ENCODE measurements at places on chromosomes 13 and 19. TPM values are rescaled to one million over a fixed set of nuclear protein-coding genes. Genes with fewer than 3 reads are reported as not detected.

GRCh38 chr19:51777570-51778462 is 16.8 kb downstream of the FPR2 start:
- DNase-seq: peak; percentile 34

- no peak for DNase-seq
Measured at GRCh38 chr13:20833900-20834679, 60.3 kb upstream of the EEF1AKMT1 start.

YIPF2 gene
- 24.7 TPM for total RNA-seq

TMEM221 gene
- total RNA-seq: not detected

KLK12 gene
- not detected for total RNA-seq

LILRB3 gene
- total RNA-seq: 0.74 TPM

MADCAM1 gene
- 0.44 TPM for total RNA-seq

- no peak for DNase-seq
Measured at GRCh38 chr19:40294560-40294959, 9.4 kb upstream of the AKT2 start.

DNA sequence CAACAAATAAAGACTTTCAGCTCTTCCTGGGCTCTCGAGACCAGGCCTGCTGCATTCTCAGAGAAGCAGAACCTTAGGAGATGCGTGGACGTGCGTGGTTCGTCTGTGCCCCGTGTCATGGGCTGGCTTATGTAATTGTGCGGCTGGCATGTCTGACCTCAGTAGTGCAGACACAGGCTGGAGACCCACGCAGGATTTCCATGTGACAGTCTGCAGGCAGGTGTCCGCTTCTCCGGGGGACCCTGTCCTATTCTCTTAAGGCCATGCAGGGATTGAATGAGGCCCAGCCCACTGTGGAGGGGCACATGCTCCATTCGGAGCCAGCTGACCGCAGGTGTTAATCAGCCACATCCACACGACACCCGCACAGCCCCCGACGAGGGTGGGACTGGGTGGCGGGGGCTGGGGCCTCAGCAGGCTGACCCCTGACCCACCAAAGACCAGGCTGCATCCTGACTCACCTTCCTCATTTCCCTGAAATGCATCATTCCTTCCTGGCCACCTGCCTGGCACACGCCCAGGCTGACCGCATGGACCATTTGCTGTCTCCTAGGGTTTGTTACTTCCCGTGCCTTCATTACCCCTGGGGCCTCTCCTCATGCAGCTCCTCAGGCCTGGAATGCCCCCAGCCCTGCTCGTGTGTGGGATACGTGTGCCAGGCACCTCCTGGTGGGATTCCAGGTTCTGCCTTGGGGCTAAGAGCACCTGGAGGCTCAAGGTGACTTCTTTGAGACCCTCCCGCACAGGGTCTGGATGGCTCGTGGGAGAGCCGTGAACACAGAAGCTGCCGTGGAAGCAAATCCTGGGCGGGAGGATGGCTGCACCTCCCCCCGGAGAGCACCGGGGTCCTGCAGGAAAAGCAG is 10.7 kb upstream of the MCF2L start:
- DNase-seq: no peak

- no peak for DNase-seq
Measured at GRCh38 chr13:110949628-110950027, 34.8 kb upstream of the ANKRD10 start.

DNA sequence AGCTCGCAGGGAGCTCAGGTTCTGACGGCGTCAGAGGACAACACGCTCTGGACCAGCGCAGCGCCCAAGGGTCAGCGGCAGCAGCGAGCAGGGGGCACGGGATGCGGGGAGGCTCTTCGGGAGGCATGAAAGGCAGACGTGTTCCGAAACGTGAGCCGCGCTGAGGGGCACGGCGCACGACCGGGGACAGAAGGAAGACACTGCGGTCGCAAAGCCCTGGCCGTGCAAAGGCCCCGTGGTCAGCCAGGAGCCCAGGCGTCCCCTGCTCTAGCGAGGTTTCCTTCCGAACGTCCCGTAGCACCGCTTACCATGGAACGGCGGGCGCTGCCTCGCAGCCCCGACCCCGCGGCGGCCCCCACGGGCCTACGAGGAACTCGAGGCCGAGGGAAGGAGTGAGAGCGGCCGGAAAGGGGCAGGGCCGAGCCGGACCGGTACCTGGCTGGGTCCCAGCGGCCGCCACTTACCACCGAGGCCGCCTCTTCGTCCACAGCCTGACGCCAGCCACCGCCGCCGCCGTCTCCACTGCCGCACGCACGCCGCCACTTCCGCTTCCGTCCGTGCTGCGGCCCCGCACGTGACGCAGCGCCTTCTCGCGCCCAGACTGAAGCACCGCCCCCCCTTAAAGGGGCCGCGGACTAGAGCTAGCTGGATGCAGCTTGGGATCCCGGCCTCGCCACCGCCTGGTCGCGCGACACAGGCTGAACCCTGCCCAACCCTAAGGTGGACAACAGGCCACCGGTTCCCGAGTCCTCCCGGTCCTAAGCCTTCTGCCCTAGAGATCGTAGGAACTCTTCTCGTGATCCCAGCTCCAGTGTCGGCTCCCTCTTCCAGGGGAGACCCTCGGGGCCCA is 9.4 kb downstream of the ABHD17A start:
- peak; percentile 97 for DNase-seq

- no peak for DNase-seq
Measured at GRCh38 chr19:13022111-13022858, 27.0 kb downstream of the NFIX start.

LHFPL6 gene
- not detected for total RNA-seq

GRCh38 chr19:17582613-17583012 is 27.2 kb downstream of the COLGALT1 start:
- no peak for DNase-seq

ATP4B gene
- total RNA-seq: not detected

GRCh38 chr19:40702337-40703012 is 12.0 kb upstream of the NUMBL start:
- no peak for DNase-seq

PDE4C gene
- total RNA-seq: not detected

DNA sequence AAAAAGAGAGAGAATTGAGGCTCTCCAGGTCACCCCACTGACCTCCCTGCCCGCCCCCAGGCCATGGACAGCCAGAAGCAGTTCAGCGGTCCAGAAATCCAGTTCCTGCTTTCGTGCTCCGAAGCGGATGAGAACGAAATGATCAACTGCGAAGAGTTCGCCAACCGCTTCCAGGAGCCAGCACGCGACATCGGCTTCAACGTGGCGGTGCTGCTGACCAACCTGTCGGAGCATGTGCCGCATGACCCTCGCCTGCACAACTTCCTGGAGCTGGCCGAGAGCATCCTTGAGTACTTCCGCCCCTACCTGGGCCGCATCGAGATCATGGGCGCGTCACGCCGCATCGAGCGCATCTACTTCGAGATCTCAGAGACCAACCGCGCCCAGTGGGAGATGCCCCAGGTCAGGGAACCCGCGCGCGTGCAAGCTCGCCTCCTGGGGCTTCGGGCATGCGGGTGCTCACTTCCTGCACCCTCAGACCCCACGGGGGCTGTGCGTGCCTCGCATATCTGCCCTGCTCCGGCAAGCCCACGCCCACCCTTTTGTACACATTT is 56.6 kb downstream of the MAP4K1 start:
- no peak for DNase-seq

- no peak for DNase-seq
Measured at GRCh38 chr13:58343076-58343475, 711.5 kb downstream of the PCDH17 start.

- DNase-seq: no peak
Measured at GRCh38 chr19:16573925-16574324, 1.7 kb upstream of the SLC35E1 start.

DNA sequence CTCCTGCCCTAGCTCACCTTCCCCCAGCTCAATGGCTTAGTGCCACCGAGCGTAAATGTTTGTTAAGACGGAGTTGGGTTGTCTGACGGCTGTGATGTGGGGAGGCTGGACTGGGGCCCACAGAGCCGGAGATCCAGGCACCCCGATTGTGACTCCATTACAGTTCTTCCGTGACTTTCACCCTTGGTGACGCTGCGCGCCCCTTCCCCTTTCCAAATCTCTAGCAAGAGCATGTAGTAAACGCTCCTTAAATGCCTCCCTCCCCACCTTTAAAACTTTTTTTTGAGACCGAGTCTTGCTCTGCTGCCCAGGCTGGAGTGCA is 829 bp downstream of the REEP6 start:
- DNase-seq: no peak

DNA sequence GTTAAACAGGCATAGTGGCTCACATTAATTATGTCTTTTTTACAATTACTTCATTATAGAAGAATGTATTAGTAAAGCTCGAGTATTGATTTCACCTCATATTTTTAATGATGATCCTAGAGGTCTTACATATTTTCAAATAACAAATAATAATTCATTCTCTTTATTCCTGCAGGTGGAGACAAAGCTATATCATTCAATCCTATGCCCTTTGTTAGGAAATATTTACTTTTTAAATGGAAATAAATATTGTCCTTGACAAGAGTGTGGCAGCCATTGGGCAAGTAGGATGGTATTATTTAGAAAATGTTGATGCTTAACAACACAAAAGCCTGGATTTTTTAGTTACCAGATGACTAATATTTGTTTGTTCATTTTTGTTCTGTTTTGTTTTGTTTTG is 127.6 kb downstream of the COG6 start:
- no peak for DNase-seq

- no peak for DNase-seq
Measured at GRCh38 chr13:40235160-40235796, 431.2 kb downstream of the FOXO1 start.

CRLF1 gene
- not detected for total RNA-seq

IFT88 gene
- 6.6 TPM for total RNA-seq

- no peak for DNase-seq
Measured at GRCh38 chr19:2387367-2388288, 27.6 kb downstream of the TMPRSS9 start.

- no peak for DNase-seq
Measured at GRCh38 chr13:96000069-96000468, 53.1 kb downstream of the UGGT2 start.

C13orf46 gene
- 4.9 TPM for total RNA-seq

GRCh38 chr13:51317262-51317661 is 22.2 kb upstream of the SERPINE3 start:
- no peak for DNase-seq

DNA sequence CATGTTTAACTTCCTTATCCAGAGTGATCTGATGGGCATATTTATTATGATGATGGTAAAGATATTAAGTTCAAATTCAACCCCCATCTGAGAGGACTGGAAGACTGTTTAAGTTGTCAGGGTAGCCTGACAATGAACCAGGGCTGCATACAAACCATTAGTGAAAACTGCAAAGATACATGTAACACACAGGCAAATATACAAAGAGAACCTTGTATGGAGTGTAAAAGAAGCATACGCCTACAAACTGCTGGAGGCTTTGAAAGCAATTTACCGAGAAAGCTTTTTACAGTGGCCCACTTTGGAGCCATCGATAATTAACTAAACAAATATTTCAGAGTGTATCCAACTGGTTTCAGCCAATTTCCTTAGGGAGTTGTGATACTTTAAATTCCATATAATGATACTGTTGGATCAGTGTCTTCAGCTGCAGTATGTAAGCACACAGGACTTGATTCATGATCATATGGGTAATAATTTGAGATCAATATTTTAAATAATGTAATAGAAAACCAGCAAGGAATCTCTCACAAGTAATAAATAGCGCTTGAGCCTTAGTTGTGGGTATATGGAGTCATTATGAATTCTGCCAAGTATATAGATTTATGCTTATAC is 231.5 kb upstream of the SPRY2 start:
- DNase-seq: no peak

- peak; percentile 38 for DNase-seq
Measured at GRCh38 chr13:106533101-106533942, 2.1 kb downstream of the EFNB2 start.

DNA sequence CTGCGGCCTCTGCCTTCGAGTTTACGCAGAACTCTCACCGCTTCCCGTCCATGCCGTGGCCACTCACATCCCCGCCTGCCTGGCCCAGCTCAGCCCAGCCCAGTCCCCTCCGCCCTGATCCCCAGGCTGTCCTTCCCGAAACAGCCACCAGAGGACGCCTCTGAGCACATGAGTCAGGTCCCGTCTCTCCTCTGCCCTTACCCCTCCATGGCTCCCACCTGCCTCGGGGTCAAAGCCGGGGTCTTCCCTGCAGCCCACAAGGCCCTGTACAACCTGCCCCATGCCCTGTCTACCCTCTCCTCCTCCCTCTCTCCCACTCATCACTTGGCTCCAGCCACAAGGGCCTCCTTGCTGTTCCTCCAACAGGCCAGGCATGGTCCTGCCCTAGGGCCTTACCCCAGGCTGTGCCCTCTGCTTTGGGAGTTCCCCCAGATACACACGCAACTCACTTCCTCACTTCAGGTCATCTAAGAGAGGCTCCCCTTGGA is 8.1 kb upstream of the SEMA6B start:
- peak; percentile 80 for DNase-seq

CERS4 gene
- total RNA-seq: 32.8 TPM

ZNF331 gene
- total RNA-seq: 27.5 TPM

GRCh38 chr19:23436944-23437343 is 41.7 kb upstream of the ZNF91 start:
- no peak for DNase-seq

CCDC8 gene
- total RNA-seq: not detected

GRCh38 chr19:29843180-29844051 is 31.6 kb downstream of the CCNE1 start:
- peak; percentile 41 for DNase-seq

DNA sequence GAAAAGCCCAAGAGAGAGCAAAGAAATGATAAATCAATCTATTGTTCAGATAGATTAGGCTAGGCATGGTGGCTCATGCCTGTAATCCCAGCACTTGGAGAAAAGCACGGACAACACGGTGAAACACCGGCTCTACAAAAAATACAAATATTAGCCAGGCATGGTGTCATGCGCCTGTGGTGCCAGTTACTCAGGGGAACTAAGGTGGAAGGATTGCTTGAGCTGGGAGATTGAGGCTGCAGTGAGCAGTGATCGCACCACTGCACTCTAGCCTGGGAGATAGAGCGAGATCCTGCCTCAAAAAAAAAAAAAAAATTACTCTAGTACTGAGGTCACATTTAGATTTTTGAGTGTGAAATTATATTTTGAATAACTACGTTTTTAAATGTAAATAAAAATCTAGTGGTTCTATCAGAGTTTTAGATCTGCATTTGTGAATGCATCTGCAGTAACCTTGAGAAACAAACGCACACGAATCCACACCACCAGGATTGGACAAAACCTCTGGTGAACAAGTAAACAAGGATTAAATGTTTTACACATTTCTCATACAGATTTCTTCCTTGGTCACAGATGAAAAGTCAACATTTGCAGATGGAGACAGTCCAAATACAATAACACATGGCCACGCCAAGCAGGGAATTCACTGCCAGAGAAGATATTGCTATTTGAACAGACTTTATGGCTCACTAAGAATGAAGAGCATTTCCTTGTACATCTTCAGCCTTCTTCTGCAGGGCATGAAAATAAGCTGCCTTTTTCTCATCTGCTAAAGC is 917.6 kb downstream of the PCDH9 start:
- no peak for DNase-seq

- DNase-seq: no peak
Measured at GRCh38 chr13:100365680-100366079, 222.9 kb downstream of the GGACT start.

ACP7 gene
- total RNA-seq: not detected

LAIR1 gene
- 79.2 TPM for total RNA-seq

BABAM1 gene
- 112 TPM for total RNA-seq

Measured in activated naive CD8-positive, alpha-beta T cell treated with anti-CD3 and anti-CD28 coated beads, Interleukin-2, amount 10 ng/mL, durations not matched to agents 7 days and 5 days (primary cell).